ENCODE measurements at places on chromosomes 16 and 17. TPM values are rescaled to one million over a fixed set of nuclear protein-coding genes. Genes with fewer than 3 reads are reported as not detected.

- DNase-seq: no peak
Measured at GRCh38 chr16:67857547-67858233, 10.2 kb upstream of the CENPT start.

DNA sequence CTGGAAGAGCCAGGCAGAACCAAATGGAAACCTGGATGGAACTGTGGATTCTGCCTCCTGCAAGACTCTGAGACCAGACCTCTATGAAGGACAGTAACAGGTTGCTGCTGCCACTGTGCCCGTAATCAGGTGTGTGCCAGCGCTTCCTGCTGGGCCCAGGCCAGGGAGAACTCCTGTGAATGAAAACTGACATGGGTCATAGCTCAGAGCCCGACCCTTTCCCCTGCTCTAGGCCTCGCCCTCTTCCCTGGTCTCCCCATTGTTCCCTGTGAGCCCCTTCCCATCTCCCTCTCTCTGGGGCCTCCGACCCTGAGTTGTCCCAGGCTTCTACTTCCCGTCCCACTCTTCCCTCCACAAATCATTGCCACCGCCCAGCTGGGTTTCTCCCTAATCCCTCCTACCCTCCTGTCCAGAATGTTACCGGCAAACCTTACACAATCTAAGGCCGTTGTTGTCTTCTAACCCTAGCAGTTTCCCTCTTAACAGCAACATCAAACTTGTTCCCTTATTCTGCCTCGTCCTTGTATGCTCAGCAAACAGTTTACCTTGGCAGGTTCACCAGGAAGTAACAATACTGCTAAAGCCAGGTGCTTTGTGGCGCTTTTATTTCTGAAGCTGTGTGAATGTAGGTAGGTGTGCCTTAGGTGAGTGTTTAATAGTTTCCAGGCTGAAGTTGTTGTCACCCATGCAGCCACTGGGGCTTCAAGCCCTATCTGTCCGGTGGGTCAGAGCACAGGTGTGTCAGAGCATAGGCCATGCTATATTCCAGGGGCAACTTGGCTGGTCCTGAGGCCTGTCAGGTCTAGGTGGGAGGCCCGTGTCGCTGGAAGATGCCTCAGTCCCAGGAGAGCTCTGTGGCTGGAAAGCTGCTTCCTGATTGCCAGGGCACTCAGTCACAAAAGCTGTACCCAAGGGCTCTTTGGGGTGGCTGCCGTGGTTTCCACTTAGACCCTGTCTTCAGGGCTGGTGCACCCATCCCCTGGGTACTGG lies 32.0 kb downstream of the SMPD3 start:
- DNase-seq: no peak

- DNase-seq: no peak
Measured at GRCh38 chr17:2157081-2157480, 102.2 kb downstream of the HIC1 start.

- no peak for DNase-seq
Measured at GRCh38 chr17:58312021-58312630, 16.5 kb downstream of the TSPOAP1 start.

DNA sequence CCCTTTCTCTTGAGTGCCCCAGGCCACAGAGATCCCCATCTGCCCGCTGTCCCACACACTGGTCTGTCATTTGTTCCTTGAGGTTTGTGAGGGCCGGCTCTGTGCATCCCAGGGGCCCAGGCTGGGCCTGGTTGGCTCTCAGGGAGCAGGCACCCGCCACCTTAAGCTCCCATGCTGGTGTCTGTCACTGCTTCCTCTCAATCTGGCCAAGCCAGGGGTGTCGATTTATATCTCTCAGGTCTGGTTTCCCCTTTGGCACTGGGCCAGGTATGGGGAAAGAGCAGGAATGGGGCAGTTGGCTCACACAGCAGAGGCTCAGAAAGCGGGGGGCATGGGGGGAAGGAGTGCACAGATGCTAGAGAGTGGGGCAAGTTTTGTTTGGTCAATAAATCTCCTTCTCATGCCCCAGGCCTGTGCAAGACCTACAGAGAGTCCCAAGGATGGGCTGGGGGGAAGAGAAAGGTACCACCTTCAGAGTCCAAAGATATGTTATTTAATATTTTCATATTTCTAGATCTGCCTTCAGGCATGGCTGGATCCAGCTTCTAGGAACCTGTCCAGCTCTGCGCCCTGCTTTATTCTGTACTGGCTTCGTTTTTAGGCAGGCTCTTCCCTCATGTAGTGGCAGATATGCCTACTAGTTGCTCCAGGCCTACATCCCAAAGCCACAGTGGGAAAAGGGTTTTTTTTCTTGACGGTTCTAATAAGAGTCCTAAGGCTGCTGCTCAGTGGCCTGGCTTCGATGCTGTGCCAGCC lies 34.3 kb downstream of the IL4R start:
- DNase-seq: no peak

GRCh38 chr17:41893384-41893783 lies 25.4 kb downstream of the ACLY start:
- DNase-seq: no peak

- DNase-seq: no peak
Measured at GRCh38 chr17:47857551-47858455, 6.8 kb upstream of the SP6 start.

The ITGB3 gene
- not detected for total RNA-seq

The FBXO39 gene
- total RNA-seq: not detected
